ENCODE measurements at places on chromosomes 1 and 21.

- DNase-seq = no peak
Observed at GRCh38 chr1:169161496-169162194, 55.2 kb downstream of the ATP1B1 start.

DNA sequence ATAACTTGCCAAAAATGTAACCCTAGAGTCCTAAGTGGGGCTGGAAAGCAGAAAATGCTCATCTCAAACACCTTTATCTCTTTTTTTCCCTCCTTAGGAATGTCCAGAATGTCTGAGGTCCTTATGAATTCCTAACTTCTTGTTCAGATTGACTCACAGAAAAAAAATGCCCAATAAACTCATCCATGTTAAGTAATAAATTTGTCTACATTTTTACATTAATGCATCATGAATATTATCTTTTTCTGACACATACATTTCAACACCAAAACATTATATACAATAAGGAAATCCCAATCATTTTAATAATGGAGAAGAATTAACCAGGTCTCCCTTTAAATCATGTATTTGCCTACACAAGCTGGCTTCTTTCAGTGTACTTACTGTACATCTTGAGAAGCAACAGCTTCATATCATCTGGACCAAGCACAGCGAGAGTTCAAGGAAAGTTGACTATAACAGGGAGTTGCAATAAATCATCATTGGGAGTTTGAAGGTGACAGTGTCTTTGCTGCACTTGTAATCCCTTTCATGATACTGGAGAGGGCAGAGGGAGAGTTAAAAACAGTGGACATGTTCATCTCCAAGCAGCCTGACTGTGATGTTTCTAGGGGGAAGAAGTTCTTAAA lies 565.2 kb downstream of the LTN1 start:
- DNase-seq = no peak

GRCh38 chr1:231931846-231932454 lies 305.4 kb downstream of the DISC1 start:
- peak; percentile 26 for DNase-seq

GRCh38 chr1:78651241-78651640 lies 1.6 kb downstream of the IFI44 start:
- peak; percentile 7 for DNase-seq

DNA sequence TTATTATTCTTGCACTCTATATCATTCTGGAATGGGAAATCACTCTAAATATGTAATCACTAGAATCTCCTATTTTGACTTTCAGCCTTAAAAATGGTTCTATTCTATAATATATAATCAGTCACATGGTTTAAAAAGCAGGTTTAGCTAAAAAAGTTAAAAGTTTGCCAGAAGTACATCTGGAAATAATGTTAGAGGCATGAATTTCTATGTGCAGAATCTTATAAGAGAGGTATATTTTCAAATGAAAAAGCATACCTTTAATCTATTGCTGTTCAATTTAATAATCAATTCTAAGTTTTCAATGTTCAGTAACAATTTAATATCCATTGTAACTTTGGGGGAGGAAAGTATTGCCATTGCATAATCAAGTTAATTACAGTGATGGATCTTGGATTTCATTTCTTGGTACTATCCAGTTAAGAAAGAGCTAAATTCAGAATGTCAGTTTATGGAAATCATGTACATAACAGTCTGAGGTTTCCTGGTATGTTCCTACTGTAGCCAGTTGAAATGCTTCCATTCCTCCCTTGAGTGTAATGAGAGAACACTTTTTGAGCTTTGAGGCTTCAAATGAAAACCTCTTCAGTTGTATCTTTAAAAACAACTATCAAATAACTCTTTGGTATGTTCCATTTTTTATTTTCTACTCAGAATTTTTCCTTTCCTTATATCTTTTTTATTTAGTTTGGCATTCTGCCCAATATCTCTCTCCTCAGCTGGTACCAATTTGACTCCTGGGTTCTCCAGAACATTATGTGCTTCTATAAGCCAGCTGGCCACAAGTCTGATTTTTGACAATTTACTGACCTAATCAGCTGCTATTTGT lies 175.7 kb upstream of the COL11A1 start:
- DNase-seq = no peak

DNA sequence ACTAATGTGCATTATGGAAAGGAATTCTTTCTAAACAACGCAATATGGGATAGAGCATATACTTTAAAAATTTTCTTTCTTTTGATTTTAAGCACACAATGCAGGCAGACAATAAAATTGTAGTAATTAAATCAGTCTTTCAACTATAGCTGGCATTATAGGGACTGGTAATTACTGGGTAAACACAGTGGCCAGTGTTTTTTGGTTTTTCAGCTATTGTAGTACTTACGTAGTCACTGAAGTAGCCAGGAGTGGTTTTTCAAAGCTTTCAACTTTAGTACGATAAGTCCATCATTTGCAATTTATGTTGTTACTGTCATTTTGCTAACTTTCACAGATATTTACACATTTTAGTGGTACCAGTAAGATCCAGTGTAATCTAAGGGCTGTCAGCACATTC lies 50.6 kb downstream of the RAB3GAP2 start:
- no peak for DNase-seq

DNA sequence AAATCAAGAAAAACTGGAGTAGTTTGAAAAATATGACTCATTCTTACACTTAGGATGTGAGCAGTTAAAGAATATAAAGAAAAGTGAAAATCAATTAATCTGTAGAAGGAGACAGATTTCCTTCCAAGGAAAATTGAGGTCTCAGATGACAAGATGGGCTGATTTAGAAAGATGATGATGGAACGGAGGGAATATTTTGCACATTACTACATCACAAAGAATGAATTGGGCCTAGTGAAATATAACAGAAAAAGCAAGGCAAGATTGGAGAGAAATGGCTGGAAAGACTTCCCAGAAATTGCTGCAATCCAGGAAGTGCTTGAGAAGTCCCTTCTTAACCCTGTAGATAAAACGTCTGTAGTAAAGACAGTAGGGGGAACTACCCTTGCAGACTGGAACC lies 169.1 kb upstream of the SYT6 start:
- DNase-seq = no peak

- no peak for DNase-seq
Observed at GRCh38 chr1:224051086-224051406, 62.9 kb upstream of the FBXO28 start.

DNA sequence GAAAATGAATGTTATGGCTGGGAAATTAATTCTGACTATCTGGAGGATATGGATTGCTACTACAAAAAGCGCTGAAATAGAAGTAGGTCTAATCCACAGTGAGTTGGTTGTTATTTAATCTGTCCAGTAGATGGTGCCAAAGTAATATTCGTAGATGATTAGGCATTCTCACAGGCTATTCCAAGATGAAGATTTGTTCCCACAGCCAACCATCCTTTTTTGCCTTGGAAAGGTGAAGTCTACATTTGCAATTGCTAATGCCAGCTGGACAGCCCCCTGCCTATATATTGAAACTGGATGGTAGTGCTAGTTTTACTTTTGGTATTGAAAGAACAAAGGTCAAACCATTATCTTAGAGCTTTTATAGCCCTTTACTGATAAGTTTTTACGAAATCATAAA lies 43.8 kb downstream of the RBM11 start:
- DNase-seq = no peak

DNA sequence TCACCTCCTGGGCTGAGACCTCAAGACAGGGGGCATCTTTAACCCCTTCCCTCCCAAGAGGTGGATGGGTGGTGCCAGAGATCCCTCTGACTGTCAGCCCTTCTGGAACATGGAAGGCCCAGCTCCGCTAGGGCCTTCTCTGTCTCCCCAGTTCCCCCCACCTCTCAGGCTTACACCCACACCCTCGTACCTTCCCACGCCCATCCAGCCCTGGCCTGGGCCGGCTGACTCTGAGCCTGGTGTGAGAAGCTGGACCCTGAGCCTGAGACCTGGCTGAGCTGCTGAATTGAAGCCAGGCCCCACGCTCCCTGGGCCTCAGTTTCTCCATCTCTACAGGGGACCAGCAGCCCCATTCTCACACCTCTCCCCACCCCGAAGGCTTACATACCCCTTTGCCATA lies 5.4 kb downstream of the EPHA2 start:
- no peak for DNase-seq

GRCh38 chr21:44984792-44985440 lies 45.1 kb downstream of the SLX9 start:
- no peak for DNase-seq

GRCh38 chr1:227372726-227373130 lies 54.4 kb upstream of the CDC42BPA start:
- DNase-seq = no peak

- no peak for DNase-seq
Observed at GRCh38 chr1:7684132-7684531, 87.0 kb upstream of the VAMP3 start.

DNA sequence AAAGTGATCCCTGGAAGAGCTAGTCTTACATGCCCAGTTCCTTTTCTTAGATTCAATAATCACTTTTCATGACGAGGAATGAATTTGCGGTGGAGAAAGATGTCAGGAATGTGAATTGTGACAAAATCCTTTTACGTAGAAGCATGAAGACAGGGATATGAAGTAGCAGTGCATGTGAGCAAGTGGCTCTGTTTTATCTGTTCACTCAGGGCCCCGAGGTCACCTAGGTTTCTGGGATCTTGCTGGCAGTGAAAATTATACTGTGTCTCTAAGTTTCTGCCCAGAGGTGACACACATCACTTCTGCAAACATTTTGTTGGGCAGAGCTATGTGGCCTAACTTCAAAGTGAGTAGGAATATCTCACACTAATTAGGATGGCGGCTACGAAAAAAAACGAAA lies 79.3 kb downstream of the USP25 start:
- DNase-seq = no peak

DNA sequence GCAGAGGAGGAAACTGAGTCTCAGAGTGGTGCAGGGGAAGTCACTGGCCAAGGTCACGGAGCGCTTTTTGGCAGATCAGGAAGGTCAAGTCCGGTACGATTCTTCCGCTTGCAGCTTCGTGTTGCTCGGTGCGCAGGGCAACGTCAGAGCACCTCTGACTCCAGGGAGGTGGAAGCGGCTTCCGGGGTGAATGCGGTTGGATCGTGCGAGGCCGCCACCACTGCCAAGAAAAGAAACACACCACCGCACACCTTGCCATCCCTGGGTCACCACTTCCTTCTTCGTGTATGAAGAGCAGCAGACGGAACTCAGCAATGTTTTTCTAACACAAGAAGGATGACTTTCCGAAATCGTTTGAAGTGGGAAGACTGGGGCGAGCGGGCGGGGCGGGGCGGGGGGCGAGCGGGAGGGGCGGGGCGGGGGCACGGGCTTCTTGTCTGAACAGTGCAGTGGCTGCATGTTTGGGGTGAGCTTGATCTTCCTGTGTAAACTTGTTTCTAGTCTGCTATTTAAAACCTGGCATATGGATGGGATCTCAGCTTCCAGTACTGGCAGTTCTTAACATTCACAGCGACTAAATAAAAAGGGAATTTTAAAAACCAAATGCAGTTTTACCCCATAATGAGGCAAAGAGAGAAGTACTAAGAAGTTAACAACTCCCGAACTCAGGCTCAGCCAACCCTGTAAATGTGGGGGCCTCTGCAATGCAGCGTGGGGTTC lies 300.0 kb downstream of the RRAGC start:
- DNase-seq = peak; percentile 87

DNA sequence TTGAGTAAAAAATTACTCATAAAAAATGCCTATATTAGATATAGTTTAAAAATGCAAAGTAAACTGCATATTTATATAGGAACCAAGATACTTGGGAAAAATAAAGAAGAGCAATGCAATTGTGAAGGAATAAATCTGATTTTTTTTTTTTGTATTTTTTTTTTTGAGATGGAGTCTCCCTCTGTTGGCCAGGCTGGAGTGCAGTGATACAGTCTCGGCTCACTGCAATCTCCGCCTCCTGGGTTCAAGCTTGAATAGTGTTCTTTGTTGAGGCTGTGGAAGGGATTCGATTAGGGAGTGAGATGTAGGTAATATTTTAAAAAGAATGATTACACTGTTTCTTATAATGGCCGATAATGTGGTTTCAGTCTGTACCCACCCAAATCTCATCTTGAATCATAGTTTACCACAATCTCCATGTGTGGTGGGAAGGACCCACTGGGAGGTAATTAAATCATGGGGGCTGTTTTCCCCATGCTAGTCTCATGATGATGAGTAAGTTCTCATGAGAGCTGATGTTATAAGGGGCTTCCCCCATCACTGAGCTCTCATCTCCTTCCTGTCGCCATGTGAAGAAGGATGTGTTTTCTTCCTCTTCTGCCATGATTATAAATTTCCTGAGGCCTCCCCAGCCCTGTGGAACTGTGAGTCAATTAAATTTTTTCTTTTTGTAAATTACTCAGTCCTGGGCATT lies 1765.9 kb downstream of the PLA2G4A start:
- DNase-seq = no peak

DNA sequence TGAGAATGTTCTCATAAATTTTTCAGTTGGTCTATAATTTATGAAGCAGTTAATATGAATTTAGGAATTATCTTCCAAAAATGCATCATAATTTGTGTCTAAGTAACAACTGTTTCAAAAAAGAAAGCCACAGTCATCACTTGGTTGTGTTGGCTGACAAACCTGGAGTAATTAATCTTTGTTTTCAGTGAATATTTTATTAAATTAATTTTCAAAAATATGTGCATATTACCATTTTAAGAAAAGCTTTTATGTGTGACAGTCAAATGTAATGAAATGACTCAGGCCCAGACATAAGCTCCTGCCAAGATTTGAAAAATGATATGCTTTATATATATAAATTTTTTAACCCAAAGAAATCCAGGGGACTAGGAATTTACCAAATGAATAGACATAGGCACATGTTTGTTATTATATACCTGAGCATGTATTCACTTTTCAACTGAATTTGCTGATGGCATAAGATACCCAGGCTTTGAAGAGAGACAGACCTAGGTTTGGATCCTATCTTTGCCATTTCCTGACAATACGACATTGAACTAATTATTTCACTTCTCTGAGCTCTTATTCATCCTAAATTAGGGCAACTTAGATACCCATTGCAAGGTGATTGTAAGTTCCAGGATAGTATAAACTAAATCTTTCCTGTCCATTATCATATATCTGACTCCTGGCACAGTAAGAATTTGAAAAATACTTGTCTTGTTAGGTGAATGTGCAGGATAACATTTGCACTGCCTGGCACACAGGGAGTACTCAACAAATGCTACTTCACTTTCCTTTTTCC lies 729.5 kb upstream of the ADGRL2 start:
- DNase-seq = no peak

DNA sequence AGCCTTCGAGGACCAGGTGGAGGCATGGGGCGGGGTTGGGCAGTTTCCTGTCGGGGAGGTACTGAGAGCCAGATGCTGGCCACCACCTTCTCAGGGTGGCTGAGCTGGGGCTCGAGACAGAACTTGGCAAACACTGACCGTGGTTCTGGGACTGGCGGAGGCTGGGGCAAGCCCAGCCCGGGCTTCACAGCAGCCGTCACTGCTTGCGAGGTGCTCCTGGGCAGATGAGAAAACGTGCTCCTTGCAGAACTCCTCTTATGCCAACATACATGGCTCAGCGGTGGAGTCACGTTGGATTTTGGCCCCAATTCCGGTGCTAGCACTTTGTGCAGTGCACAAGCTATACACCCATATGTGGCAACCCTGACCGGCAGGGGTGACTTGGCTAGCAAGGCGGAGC lies 69.2 kb downstream of the RUNX3 start:
- DNase-seq = no peak

- DNase-seq = no peak
Observed at GRCh38 chr1:237500566-237500965, 390.2 kb downstream of the ZP4 start.

- DNase-seq = no peak
Observed at GRCh38 chr21:44720170-44720569, 8.8 kb upstream of the TSPEAR start.

Data from activated naive CD8-positive, alpha-beta T cell treated with anti-CD3 and anti-CD28 coated beads for 36 hours (primary cell).